ENCODE measurements at places on chromosomes 1 and 21.

GRCh38 chr1:227996187-227996950, 10.4 kb upstream of the WNT3A start:
- no peak for DNase-seq

DNA sequence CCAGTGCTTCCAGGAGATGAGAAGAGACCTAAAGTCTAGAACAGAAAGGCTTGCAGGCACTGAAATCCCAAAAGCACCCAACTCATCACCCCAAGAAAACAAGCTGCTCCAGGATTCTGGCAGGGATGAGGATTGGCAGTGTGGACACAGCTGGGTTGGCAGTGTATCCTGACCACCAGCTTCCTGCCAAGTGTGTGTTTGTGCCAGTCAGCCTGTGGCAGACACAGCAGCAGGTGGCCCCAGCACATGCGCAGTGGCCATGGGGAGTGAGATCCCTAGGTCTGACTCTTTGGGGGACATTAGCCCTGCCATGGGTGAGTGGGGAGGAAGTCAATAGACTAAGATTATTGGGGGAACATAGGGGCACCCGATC, 8.7 kb upstream of the SNAPIN start:
- no peak for DNase-seq

DNA sequence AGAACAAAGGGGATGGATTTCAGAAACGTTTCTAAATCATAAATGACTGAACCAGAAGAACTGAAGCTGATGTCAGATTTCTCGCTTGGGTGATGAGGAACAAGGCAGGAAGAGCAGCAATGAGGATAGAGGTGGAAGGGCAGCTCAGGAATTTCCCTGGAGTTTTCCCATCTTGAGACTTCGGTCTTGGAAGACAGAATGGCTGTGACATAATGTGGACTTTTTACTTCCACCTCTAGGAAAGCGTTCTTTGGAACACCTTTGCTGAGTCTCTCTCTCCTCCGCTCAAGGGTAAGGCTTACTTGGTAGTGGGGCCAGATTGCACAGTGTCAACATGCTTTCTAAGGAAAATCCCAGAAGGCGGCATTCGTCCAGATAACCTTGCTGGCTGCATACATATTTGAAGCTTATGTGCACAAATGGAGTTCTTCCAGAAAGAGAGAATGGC, 36.6 kb downstream of the DEGS1 start:
- DNase-seq = no peak

- DNase-seq = no peak
Observed at GRCh38 chr1:205523261-205523890, 18.9 kb downstream of the CDK18 start.

- no peak for DNase-seq
Observed at GRCh38 chr1:19960591-19960990, 18.8 kb downstream of the PLA2G2A start.

DNA sequence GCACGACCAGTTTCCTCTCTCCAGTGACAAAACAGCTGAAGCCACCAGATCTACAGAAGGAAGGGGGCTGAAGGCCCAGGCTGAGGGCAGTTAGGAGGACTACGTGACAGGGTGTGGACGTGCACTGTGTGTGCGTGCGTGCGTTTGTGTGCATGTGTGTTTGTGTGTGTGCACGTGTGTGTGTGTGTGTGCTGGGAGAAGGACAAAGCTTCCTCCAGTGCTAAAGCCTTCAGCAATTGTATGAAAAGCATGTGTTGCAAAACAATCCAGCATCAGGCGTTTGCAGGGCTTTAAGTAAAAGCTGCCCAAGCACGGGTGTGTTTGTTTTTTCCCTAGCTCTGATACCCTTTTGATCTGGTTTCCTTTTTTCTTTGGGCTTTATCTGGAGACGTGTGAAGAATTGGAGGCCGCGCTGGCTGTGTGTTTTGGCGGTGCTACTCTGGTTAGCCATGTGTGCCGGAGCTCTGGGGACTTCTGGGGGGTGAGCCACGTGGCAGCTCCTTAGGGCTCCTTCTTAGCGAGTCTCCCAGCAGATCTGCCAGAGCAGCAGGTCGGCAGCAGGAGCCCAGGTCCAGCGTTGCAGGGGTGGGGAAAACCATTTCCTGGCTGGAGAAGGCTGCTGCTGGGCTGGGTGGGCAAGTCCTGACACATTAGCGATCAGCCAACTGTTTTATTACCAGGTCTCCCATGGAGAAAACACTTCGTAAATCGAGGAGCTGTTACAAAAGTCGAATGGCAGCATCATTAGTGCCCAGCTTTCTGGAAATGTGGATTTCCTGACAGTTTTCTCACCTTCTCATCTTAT, 73.4 kb downstream of the UCK2 start:
- DNase-seq = no peak

DNA sequence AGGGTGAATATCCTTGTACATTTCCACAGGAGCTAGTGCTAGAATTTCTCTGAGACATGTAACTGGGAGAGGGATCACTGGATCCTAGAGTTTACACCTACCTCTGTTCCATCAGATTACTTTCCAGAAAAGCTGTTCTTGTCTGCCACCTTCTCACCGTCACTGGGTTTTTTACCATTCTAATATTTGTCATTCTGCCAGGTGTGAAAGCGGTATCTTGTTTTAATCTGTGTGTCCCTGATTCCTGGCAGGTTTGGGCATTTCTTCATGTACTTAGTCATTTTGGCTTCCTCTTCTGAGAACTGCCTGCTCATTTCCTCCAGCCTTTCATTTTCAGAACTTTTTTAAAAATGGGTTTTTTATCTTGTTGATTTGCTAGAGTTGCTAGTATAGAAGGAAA, 5.1 kb downstream of the PMF1 start:
- peak; percentile 75 for DNase-seq

Data from common myeloid progenitor, CD34-positive (primary cell).